ENCODE measurements at places on chromosomes 7 and 10.

- DNase-seq, result no peak
Observed at GRCh38 chr7:2255145-2256139, 13.4 kb downstream of the NUDT1 start.

- DNase-seq, result no peak
Observed at GRCh38 chr7:77262316-77262715, 62.7 kb upstream of the FGL2 start.

DNA sequence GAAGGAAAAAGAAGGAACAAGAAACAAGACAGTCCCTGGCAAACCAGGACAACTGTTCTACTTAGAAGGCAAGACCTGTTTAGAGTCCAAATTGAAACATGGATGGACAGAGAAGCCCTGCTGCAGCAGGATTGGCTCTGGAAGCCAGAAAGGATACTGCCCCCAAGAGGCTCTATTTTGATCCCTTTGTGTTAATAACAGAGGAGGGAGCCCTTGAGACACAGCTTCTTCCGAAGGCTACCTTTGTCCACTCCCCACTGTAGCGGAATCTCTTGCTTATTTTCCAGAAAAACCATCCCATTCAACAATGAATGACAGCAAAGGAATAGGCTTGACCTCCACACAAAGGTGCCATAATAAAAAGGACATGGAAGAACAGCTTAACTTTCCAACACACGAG is 120.3 kb upstream of the FOXK1 start:
- DNase-seq, result no peak

DNA sequence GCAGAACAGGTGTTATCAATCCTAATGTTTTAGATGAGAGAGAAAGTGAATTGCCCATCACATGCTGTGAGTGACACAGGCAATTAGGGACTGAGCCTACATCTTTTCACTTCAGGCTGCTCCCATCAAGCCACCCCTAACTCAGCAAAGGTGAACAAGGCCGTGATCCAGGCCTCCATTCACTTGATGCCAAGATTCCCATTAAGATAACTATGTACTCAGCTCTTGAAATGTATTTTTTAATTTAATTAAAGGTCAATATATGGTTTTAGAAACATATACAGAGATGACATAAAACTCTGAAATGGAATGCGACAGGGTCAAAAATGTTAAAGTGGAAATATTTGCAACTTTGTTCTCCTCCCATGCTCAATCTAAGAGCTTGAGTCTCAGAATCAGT is 27.9 kb upstream of the UBE2H start:
- no peak for DNase-seq

DNA sequence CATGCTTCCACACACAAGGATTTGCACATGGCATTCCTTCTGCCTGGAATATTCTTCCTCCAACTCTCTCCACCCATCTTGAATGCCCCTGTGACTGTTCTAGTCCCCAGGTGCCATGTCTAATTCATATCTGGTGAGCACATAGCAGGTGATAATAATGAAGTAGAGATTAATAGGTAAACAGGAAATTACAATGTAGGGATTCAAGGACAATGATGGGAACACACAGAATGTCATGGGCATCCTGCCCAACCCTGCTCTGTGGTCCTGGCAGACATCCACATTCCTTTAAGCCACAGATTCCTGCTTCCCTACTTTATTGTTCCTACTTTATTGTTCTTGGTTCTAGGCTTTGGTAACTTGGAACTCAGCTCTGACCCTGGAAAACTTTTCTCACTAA is 115.8 kb downstream of the THSD7A start:
- no peak for DNase-seq

- no peak for DNase-seq
Observed at GRCh38 chr7:130758429-130759056, 24.5 kb upstream of the KLF14 start.

GRCh38 chr7:28272461-28272877 is 91.9 kb upstream of the JAZF1 start:
- no peak for DNase-seq

DNA sequence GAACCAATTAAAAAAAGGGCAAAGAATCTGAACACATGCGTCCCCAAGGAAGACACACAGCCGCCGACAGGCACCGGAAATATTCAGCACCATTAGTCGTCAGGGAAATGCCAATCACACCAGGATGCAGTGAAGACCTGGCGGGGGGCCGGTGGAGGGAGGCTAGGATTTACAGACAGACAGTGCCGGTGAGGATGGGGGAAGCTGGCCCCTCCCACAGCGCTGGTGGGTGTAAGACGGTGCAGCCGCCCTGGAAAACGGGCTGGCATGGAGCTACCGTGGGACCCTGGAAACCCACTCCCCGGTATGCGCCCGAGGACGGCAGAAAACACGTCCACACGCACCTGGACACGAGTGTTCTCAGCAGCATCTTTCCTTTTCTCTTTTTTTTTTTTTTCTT is 4.8 kb upstream of the ADAP1 start:
- DNase-seq, result no peak

DNA sequence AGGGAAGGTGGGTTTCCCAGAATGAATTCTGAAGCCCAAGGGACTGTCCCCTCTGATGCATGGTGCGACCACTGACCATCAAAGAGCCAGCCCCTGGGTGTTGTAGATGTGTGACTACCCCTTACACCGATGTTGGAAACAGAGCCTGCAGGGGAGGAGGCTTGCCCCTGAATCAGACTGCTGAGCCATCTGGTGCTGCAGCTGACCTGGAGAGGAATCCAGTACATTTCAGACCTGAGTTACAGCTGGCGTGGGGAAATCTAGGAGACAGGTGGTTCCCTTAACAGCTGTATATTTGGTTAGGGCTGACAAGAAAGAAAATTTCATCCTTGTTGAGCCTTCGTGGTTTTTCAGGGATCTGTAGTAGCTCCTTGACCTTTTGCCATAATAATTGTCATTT is 195.5 kb downstream of the CELF2 start:
- no peak for DNase-seq

DNA sequence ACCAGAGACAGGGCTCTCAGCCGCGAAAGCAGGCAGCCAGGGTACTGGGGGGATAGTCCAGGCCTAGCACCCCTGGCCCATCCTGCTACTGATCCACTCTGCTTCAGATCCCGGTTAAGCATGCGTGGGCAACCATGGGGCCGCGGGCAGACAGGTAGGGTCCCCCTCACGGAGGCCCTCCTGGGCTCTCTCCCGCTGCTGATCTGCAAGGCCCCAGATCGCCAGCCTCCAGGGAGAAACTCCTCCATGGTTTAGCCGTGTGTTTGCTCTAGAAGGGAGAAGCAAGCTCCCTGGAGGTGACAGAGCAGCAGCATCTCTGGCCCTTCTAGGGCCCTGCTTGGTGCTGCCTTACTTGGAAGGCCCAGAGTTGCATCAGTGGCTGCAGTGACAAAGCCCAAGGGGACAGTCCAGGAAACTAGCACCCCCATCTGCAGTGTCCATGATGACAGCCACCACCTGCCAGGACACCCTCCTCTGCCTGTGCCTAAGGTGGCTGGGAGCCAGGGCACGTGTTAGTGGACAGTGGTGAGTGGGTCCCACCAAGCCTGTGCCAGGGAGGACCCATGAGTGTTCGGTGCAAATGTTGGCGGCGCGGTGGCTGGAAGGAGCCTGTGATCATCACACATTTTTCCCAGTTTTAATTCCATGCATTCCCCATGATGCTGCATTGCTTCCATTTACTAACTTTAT is 29.2 kb downstream of the CALML5 start:
- DNase-seq, result no peak

DNA sequence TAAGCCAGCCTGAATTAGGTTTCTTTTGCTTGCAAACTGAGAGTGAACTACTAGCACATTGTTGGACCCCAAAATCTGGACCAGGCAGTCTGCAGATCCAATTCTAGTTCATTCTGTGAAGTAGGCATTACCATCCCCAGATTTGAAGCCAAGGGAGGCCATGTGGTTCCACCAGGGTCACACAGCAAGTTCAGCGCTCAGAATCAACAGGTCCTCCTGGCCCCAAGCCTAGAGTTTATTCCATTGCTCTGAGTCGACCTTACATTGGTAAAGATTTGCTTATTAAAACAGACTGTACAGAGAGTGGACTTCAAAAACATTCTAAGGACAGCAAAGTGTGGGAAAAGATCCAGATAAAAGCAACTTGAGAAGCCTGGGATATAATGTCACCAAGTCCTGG is 50.9 kb downstream of the AFAP1L2 start:
- DNase-seq, result no peak

GRCh38 chr7:77370606-77371005 is 45.5 kb downstream of the GSAP start:
- no peak for DNase-seq

DNA sequence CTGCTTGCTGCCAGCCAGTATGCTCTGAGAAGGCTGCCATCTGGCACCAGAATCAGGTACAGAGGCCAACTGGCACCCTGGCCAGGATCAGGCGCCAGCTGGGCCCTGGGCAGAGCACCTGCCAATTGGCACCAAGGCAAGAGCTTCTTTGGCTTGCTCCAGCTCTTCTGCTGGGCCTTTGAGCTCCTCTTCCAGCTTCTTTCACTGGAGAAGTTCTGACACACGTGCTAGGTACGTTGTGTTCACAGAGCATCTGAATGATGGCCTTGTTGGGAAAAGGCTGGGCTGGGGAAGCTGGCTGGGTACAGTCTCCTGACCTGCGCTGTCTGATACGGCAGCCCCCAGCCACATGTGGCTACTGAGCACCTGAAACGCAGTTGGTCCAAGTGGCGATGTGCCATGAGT is 31.7 kb upstream of the OPALIN start:
- no peak for DNase-seq

- no peak for DNase-seq
Observed at GRCh38 chr10:92760609-92761008, 70.9 kb downstream of the HHEX start.

- DNase-seq, result no peak
Observed at GRCh38 chr7:49295146-49295545, 370.8 kb downstream of the CDC14C start.

GRCh38 chr7:47647181-47647917 is 65.4 kb upstream of the TNS3 start:
- no peak for DNase-seq

DNA sequence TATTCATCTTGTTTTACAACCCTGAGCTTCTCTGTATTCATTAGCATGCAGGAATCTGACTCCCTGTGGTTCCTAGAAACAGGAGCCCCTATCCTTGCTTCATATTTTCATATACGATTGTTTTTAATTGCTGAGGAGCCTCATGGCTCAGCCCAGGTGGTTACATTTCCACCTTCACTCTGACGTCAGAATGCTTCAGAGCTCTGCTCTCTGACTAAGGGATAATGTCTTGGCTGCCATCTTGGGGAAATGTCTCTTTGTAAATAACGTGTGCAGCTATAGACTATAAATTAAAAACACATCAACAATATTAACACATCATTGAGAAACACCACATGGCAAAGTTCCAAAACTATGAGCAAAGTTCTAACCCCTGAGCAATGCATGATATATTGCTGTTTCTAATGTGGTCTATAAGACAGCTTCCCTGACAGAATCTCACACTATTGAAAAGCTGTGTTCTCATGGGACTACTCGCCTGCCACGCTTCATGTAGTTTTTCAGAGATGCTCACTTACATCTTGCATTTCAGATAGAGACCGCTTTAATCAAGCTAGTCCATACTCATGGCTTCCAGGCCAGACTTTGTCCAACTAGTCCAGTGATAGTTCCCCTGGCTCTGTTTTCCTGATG is 227.0 kb downstream of the SORCS3 start:
- no peak for DNase-seq

DNA sequence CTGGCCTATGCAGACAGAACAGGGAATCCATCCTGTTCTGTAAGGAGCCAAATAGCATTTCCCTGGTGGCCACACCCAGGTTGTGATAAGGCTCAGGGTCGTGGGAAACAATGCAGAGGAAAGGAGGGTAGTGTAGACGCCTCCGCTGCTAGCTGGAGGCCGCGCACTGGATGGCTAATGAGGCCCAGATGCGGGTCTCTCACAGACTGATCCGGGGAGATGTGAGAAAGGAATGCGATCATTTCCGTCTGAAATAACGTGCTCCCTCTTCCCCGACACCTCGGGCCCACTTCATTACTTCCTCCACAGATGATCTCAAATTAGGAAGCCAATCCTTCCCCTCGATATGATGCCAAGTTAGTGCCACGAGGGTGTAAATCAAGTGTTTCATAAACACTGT is 203.3 kb downstream of the TAX1BP1 start:
- DNase-seq, result no peak

- no peak for DNase-seq
Observed at GRCh38 chr7:149454006-149454405, 6.9 kb downstream of the ZNF777 start.

DNA sequence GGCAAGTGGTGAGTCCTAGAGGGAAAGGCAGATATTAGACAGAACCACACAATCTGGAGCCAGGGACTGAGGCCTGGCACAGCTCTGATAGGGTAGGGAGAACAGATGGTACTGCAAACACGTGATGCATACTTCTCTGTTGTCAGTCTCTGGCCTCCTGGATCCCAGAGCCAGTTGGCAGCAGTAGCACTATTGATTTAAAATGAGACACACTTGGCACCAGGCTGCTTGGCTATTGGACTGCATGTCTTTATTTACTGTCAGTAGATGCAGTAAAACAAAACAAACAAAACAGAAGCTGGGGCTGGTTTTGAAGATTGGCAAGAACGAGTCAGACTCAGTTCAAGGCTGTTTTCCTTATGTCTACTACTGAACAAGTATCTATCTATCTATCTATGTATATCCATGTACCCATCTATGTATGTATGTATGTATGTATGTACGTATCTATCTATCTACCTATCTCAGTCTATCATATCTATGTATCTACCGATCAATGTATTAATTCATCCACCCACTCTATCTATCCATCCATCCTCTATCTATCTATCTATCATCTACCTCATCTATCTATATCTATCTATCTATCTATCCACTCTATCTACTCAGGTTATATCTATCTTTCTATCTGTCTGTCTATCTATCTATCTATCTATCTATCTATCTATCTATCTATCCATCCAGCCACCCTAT is 23.4 kb upstream of the MGAM2 start:
- no peak for DNase-seq

GRCh38 chr7:130371046-130371445 is 9.2 kb upstream of the CPA1 start:
- DNase-seq, result no peak

DNA sequence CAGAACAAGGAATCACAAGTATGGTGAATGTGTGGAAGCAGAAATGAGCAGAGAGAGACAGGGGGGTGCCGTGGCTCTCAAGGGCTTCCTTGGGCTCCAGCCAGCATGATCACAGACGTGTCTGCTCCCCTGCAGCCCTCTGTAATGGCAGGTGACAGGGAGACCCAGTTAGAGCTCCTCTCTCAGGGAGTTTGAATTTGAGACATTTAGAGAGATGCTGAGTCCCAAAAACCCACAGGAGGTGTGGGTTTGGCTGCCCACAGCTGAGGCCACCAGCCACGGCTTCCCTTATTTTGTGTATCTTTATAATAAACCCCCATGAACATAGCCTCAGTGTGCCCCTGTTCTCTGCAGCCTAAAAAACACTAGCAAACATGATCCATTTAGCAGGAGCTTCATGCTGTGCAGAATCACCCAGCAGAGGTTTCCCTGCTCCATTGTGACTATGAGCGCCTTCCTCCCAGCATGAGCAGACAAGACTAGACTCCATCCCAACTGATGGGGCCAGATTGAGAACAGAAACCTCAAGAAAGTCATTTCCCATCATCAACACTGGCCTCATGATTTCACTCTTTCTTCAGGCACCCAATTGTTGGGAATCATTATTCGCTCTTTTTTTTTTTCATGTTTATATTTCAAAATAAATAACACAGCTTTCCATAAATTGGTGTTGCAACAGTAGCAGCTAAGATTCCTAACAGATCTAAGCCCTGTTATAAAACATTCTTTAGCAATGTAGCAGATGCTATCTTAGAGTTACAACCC is 13.4 kb downstream of the NOD1 start:
- DNase-seq, result no peak

All from activated naive CD4-positive, alpha-beta T cell (primary cell).